NCI-H1105 (cell line): ENCODE measurements at places on chromosomes 16 and 17.

GRCh38 chr17:42275527-42276358 lies 448 bp downstream of the STAT5B start:
- DNase-seq: no peak

DNA sequence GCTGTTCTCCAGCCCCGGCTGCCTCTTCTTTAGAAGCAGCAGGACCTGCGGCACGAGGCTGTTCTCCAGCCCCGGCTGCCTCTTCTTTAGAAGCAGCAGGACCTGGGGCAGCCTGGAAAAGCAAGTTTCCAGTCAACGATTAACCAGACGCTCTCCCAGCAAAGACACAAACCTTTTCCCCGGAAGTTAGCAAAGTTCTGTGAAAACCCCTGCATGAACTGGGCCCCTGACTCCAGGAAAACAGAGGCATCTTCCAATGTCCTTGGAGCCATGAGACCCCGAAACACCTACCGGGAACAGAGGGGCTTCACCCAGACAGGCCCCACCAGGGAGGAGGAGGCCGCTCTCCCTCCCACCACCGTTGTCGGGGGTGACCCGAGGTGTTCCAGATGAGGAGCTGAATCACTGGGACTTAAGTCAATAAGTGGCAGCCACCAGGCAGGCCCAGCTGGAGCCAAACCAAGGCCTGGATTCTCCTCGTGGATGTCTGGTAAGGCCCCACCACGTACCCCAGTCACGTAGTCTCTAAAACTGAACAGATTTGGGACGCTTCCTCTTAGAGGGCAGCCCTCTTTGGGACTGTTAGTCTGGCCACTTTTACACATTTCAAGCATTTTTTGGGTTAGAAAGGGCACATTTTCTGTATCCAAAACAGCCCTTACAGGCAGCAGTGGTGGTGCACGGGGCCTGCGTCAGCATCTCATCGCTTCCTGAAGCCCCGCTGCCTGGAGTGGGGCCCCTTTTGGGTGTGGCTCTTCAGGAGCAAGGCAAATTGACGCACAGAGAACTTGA lies at the start of gene RPH3AL:
Gene RPH3AL (minus strand): TSS at position 387 of the 792 bp plus-strand sequence. CDS start 25,264 bp downstream, outside the sequence.
- DNase-seq: no peak

DNA sequence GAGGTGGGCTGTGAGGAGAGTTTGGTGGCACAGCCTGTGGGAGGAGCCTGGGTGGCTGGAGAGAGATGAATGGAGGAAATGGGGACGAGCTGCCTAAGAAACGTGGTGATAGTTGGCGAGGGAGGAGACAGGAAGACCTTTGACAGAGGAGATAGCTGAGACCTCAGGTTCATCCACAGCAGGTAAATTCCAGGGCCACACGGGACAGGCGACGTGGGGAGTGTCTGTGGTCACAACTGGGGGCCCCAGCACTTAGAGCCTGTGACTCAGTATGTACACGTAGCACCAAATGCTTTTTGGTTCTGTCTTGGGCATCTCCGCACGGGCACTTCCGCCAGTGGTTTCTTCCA lies 7.7 kb downstream of the MINK1 start:
- no peak for DNase-seq

- DNase-seq: no peak
Observed at GRCh38 chr16:49515861-49516260, 142.3 kb downstream of the C16orf78 start.

GRCh38 chr16:53945996-53946395 lies 242.0 kb downstream of the FTO start:
- no peak for DNase-seq

DNA sequence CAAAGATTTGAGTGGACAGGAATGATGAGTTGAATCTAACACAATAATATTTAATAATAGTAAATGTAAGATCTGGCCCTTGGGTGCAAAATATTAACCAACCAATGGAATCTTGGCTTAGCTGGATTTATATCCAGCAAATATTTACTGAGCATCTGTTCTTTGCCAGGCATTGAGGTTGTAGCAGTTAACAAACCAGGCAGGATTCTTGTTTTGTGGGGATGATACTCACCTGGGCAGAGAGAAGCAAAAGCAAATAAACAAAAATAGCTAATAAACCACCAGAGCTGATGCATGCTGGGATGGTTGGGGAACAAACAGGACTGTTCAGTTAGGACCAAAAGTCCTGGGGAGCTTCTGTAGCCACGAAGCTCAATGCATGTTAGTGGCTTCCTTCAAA lies 84.1 kb upstream of the CDH13 start:
- DNase-seq: no peak

GRCh38 chr16:56669005-56669839 lies at the start of gene MT1H:
Gene MT1H (plus strand): TSS chr16:56669814. CDS start chr16:56669885, 71 bp downstream.
- DNase-seq: no peak

DNA sequence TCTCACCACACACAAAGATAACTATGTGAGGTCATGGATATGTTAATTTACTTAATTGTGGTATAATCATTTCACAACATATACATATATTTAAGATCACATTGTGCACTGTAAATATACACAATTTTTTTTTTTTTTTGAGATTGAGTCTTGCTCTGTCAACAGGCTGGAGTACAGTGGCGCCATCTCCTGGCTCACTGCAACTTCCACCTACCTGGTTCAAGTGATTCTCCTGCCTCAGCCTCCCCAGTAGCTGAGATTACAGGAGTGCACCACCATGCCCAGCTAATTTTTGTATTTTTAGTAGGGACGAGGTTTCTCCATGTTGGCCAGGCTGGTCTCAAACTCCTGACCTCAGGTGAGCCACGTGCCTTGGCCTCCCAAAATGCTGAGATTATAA lies 11.5 kb upstream of the PRSS54 start:
- no peak for DNase-seq

DNA sequence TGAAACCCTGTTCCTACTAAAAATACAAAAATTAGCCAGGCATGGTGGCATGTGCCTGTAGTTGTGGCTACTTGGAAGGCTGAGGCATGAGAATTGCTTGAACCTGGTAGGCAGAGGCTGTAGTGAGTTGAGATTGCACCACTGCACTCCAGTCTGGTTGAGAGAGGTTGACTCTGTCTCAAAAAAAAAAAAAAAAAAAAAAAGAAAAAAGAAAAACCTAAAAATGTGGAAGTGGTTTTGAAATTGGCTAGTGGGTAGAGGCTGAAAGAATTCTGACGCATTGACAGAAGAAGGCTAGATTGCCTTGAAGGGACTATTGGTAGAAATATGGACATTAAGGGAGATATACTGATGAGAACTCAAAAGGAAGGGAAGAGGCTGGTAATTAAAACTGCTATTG lies 33.6 kb upstream of the CPPED1 start:
- no peak for DNase-seq

DNA sequence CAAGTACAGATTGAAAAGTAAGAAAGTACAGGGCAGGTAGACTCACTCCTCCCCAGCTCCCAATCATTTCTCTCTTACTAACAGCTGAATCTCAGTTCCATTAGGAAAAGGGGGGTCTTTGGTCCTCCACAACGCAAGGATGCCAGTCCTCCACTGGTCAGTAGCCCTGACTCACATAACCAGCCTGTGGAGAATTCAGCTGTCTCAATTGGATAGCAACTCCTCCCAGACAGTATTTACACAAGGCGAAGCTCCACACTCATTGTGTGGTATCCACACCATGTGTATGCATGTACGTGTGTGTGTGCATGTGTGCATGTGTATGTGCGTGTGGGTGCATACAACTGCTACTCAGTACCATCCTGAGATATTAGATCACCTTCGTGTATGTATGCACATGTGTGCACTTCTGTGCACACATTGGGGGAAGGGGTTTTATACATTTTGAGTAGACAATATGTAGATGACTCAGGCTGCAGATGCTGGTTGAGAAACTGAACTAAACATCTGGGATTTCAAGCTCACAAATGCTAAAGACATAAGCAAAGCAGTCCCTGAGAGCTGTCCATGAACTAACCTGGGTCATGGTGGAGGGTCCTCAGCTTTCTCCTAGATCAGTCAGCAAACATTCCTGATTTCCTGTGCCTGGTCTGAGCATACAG lies 240.1 kb downstream of the SLC39A11 start:
- DNase-seq: no peak

GRCh38 chr16:2085669-2086068 lies 37.9 kb downstream of the TSC2 start:
- no peak for DNase-seq

DNA sequence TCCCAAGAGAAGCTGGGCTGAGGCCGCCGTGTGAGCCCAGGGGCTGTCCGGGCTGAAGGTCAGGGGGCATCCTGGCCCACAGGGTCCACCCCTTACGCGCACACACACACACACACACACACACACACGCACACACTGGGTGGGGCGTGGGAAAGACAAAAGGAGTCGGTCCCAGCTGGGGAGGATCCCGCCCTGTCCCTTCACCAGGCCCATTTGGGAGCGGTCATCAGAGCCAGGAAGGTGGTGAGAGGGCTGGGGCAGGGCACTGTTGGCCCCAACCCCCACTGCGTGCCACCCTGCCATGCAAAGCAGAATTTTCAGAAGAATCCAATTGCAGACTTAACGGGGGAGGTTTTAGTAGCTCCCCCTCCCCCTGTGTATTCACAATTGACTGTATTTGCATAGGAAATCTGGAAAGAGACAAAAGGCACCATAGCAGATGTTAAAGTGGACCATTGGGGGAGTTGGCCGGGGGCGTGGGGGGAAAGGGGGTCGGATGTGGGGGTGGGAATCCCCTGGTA lies 11.3 kb upstream of the CD300A start:
- DNase-seq: no peak

DNA sequence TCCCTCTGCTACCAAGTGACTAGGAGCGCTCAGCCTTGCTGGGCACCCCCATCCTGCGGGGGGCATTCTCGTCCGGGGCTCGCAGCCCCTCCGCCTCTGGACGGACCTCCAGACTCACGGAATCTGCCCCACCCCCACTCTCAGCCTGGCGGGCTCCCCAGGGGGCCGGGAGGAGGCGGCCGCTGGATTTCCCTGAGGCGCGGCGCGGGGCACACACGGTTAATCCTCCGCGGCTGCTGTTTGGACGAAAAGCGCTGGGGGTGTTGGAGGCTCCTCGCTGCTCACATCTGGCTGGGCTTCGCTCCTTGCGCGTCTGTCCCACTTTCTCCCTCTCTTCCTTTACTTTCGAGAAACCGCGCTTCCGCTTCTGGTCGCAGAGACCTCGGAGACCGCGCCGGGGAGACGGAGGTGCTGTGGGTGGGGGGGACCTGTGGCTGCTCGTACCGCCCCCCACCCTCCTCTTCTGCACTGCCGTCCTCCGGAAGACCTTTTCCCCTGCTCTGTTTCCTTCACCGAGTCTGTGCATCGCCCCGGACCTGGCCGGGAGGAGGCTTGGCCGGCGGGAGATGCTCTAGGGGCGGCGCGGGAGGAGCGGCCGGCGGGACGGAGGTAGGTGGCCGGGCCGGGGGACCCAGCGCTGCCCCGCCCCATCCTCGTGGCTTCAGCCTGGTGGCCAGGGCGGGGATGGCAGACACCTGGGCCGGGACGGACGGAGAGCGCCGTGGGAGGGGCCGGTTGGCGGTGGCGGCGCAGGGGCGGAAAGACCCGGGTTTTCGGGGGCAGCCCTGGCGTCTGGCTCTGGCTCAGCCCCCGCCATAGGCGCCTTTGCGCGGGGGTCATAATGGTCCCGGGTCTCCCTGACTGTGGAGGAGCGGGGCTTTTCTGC lies at the start of gene C1QTNF1:
Gene C1QTNF1 (plus strand): TSS at position 284 of the 886 bp plus-strand sequence. CDS start 19,800 bp downstream, outside the sequence.
- no peak for DNase-seq

GRCh38 chr17:13113821-13114525 lies 96.1 kb upstream of the ELAC2 start:
- DNase-seq: no peak

DNA sequence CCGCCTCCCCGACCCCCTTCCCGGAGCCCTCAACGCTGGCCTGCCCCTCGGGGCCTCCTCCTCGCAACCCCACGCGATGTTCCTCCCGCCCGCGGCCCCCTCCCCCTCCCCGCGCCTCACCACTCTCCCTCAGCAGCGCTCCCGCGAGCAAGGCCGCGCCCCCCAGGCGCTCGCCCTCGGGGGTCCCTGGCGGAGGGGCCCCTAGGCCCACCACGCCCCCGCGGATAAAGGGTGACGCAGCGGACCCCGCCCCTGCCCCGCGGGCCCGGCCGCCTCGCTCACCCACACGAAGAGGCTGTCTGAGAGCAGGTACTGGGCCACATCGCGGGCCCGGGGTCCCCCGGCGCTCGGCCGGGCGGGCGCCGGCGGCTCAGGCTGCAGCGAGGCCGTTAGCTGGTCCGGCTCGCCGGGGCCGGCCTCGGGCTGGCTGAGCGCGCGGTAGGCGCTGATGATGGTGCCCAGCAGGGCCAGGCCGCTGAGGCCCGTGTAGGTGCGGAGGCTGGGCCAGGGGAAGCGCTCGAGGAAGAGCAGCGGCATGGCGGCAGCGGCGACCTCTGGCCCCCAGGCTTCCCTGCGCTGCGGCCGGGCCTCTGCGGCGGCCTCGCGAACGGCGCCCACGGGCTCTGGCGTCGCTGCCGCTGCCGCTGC lies 430 bp downstream of the AMFR start:
- DNase-seq: peak; percentile 38

GRCh38 chr17:61496174-61496956 lies 44.1 kb downstream of the TBX4 start:
- DNase-seq: no peak

- no peak for DNase-seq
Observed at GRCh38 chr17:56891751-56892150, 22.1 kb downstream of the TRIM25 start.

DNA sequence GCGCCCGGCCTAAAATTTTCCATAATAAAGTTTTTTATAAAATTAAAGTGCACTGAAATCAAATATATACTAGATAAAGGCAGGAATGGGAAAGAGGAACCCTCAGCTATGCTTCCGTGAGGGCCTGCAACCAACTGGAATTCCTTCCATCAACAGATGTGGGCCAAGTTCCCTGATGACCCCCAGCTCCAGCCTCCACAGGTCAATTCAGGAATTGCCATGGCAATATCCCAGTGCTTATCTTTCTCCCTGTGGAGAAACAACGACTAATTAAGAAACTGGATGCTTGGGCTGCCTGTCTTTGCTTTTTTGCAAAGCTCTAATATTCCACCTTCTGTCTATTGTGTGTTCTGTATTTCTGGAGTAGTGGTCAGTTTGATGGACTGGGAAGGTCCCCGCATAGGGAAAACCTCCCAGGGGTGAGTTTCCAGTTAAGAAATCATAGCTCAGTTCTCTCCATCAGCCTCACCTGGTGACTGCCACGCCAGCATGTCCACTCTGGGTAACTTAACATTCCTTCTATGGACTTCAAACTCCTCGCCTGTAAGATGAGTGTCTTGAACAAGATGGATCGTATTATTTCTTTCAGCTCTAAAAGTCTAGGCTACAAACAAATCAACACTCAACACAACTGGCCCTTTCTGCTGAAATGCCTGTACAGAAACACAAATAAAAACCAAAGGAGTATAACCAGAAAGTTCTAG lies 67.9 kb downstream of the CREBBP start:
- no peak for DNase-seq

- DNase-seq: no peak
Observed at GRCh38 chr17:71899317-71899716, 221.5 kb upstream of the SOX9 start.
